ENCODE measurements at places on chromosomes 13 and 19.

DNA sequence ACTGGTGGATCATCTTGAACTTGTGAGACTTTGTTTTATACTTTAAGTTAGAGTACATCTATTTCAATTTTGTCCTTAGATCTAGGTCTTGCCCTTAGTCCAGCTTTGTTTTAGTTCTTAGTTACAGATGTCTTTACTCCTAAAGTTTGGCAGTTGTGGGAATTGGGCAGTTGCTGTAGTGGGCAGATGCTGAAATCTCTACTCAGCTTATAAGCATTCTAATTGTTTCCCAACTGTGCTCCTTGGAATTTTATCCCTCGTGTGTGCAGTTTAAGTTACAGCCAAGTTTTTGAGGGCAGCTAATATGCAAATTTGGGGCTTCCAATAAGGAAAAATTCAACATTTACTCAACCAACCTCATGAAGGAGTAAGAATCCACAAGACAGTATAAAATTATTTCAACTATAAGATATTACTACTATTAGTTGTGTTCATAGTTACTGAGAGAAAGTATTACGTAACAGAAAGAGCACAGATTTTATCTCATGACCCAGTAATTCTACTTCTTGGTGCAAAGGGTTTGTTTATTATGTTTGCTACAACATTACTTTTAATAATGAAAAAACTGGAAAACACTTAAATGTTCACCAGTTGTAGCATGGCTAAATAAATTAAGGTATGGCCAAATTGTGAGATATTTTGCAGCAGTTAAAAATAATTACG lies 32.9 kb downstream of the CCDC122 start:
- DNase-seq, result no peak

DNA sequence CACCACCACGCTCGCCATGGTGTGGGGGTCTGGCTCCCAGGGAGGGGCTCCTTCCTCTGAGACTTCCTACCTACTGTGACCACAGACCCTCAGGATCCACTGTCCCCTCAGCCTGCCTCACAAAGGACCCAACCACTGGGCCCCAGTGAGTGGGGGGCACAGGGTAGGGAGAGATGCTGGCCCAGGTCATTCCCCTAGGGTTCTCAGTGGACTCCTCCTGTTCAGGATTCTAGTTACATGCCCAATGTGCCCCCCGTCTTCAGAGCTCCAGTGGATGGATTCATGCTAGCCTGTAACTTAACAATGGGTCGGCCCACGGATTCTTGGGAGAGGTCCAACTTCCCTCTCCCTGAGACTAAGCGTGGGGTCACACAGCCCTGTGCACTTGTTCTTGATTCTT lies at the start of gene TSKS:
Gene TSKS, minus strand, starts transcription at position 77 of the 400 bp plus-strand sequence. Its CDS starts 59 bp downstream, at position 18.
- no peak for DNase-seq

DNA sequence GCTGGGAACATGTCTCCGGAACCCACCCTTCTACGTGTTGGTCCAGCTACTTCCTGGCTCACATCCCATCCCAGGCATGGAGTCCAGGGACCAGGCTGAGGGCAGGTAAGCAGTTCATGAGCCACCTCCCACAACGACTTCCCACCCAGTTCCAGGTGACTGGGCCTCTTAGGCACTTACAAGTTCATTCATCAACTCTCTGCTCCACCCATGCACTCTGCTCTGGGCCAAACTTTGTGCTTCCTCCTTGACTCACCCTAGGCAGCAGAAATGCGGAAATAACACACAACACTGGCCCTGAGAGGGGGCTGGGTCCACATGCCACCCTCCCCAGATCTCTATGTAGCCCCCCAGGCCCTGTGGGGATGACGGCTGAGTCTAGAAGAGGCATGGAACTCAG lies 20.5 kb downstream of the IQCN start:
- no peak for DNase-seq

- DNase-seq, result no peak
These were observed 2810.0 kb downstream of the PCDH9 start for GRCh38 chr13:64420181-64420580.

DNA sequence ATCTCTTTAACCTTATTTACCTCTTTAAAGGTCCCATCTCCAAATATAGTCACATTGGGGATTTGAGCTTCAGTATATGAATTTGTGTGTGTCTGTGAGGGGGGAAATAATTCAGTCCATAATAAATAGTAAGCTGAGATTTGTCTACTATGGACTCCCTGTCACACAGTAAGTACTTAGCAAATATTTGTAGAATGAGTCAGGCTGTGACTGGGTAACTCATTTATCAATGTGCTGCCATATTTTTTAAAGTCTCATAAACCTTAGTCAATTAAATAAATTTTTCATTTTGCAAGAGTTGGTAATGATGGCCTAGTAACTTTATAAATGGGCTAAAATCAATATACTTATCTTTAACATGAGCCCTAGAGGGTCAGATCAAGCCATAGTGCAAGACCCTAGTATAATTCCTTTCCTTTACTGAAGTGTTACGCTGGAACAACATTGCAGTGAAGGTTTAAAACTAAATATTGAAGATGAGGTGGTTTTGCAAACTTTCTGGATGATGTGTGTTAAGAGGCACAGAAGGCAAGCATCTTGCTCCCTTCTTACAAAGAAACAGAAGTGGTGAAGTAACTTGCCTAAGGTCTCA lies 305.1 kb downstream of the KCNRG start:
- DNase-seq, result no peak

DNA sequence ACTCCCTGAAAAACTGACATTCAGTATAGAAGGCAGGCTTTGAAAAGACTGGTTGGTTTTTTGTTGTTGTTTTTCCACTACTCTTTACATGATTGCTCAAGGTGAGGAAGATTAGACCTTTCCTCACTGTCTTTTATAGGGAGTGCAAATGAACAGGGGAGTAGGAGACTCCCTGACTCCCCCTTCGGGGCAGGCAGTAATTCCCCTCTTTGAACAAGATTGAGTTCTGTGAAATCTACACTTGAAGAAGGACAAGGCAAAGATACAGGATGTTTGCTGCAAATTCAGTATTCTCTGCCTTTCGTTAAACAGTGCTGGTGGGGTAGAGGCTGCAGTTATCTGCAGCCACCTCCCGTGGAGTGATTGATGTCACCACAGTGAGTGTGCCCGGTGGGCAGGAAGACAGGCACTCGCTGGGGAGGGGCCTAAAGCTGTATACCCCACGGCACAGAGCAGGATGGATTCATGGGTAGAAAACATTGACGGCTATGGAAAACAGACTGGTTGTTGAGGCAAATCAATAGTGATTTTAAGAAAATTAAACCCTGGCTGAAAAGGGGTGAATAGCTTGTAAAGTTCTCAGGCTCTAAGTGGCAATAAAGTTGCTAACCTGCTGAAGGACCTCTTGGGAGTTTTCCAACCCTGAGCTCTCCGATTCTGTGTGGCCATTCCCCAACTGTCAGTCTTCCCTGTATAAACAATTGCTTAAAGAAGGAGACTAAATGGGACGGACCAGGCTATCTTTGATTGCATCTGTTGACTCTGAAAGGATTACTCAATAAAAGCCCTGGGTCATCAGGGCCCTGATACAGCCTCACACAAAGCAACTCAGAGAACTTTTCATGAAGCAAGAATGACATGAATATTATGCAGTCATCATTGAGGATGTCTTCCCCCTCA lies 308.3 kb downstream of the TBC1D4 start:
- DNase-seq, result no peak

DNA sequence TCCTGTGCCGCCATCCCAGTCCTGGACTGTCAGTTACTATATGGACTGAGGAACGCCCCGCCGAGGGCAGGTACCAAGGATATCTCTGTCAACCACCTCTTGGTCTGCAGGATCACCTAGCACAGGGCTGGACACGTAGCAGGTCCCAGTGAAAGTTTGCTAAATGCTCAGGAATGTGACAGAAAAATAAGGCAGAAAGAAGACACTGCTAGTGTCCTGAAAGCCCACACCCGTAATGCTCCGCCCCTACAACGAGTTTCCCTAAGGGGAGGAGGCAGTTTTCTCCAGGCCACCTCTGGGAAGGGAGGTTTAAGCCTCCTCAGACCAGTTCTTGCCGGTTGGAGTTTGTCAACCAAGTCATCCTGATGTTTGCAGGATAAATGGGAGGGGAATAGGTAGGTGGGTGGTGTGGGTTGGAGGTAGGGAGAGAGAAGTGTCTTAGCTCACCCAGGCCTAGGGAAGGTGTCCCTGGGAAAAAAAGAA lies 1.7 kb upstream of the SERTAD3 start:
- no peak for DNase-seq

GRCh38 chr13:61466280-61466679 lies 50.6 kb upstream of the PCDH20 start:
- no peak for DNase-seq

GRCh38 chr19:2733930-2734588 lies 5.8 kb downstream of the SLC39A3 start:
- DNase-seq, result no peak

GRCh38 chr19:56692206-56692895 lies 20.8 kb upstream of the ZNF835 start:
- no peak for DNase-seq

DNA sequence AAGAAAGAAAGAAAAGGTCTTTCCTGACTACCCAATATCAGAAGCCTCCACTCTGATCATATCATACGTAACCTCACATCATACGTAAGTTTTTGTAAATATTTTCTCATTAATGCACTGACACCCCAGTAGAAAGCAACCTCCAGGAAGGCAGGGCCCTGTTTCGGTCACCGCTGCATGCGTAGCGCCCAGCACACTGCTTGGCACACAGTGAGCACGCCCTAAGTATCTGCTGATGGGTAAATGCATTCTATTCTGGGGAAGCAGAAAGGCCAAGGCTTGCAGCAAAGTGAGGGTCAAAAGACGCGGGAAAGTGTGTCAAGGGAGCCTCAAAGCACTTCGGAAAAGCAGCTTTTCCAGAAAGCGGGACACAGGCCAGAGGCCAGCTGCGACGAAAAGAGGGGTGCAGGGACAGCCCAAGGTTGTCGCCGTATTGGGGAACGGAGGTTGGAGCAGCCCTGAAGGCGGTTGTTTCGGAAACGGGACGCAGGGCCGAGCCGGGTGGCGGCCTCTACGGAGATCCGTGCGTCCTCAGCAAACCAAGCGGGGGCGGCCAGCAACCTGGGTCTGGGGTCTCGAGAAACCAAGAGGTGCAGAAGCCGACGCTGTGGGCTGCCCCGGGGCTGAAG lies 463 bp downstream of the SUGP1 start:
- DNase-seq, result no peak

DNA sequence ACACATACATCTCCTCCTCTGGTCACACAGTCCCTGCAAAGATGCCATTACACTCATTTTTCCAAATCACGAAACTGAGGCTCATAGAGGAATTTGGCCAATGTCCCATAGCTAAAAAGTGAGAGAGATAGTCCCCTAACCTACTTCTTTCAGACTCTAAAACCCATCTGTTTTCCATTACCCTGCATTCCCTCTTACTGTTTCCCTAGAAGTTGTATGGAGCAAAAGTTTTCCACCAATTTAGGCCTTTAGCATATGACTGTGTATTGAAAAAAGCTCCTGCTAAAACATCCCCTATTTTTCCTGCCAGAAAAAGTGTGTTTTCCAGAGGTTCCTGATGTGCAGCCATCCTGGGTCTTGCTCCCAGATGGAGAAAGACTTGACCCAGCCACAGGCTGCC lies 16.3 kb downstream of the SERP2 start:
- no peak for DNase-seq

DNA sequence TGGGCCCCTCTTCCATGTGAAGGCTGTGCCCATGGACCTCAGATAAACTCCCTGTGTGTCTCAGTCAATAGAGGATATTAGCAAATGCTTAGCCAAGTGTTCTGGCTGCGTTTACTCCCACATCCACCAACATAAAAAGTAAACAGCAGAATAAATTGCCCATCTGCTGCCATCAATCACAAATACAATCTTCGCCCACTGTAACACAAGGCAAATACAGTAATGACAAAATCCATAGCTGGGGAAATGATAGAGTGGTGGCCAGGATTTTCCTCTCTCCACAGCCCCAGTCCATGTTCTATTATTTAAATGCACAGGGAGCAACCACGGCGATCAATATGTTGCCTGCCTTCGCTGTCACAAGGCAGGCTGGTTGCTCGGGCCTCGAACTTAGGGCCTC lies 376.5 kb downstream of the UQCRFS1 start:
- no peak for DNase-seq

GRCh38 chr13:28747851-28748250 lies 29.1 kb upstream of the SLC46A3 start:
- no peak for DNase-seq

DNA sequence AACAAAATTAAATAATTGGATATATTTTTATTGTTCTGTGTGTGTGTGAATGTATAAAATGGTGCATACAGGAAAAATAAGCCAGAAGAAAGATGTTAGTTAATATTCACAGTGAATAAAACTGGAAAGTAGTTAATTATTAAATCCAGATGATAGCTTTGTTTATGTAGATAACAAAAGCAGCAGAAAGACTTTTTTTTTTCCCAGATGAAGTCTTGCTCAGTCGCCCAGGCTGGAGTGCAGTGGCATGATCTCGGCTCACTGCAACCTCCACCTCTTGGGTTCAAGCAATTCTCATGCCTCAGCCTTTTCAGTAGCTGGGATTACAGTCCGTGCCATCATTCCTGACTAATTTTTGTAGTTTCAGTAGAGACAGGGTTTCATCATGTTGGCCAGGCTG lies 140.1 kb downstream of the ZNF486 start:
- DNase-seq, result no peak

GRCh38 chr13:46146898-46147297 lies 35.1 kb downstream of the LCP1 start:
- DNase-seq, result no peak

- peak; percentile 67 for DNase-seq
These were observed 6.6 kb upstream of the DHDH start for GRCh38 chr19:48926909-48927308.

GRCh38 chr13:43333176-43333575 lies 309.8 kb downstream of the DNAJC15 start:
- DNase-seq, result no peak

DNA sequence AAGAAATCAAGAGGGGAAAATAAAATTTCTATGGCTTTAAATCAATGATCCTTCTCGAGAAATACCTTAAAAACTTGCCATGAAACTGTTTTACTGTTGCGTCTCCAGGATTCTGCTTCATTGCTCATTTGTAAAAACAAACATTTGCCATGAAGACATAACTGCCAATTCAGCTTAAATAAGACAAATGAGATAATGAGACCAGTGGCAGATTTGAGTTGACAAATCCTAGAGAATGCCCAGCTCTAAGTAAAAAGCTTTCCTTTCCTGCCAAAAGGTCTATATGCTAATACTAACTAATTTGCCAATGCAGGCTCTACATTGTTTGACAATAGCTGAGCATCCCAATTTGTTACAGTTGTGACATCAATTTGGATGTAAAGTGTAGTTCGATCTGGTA lies 400.5 kb upstream of the PCDH9 start:
- DNase-seq, result no peak

GRCh38 chr13:45215392-45216077 lies 14.7 kb upstream of the KCTD4 start:
- DNase-seq, result no peak

All from thoracic aorta (tissue), 2 donors.